ENCODE measurements at places on chromosomes 5 and 9.

DNA sequence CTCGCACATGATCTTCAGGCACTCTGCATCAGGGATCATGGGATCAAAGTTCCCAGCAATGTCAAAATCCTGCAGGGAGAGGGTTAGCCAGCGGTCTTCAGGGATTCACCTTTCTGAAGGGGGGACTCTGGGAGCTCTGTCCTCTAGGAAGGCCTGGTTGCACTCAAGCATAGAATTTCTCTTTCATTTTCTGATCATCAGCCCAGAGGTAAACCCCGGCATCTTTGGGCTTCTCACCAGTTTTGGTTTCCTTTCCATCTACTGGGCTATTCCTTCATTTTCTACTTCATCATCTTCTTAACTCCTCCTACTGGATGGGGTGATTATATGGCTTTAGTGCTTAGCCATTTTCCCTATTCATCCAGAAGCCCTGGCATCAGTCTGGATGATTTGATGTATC, 4.6 kb upstream of the DND1 start:
- no peak for DNase-seq

- DNase-seq = no peak
Measured at GRCh38 chr5:1757511-1757910, 42.1 kb downstream of the MRPL36 start.

DNA sequence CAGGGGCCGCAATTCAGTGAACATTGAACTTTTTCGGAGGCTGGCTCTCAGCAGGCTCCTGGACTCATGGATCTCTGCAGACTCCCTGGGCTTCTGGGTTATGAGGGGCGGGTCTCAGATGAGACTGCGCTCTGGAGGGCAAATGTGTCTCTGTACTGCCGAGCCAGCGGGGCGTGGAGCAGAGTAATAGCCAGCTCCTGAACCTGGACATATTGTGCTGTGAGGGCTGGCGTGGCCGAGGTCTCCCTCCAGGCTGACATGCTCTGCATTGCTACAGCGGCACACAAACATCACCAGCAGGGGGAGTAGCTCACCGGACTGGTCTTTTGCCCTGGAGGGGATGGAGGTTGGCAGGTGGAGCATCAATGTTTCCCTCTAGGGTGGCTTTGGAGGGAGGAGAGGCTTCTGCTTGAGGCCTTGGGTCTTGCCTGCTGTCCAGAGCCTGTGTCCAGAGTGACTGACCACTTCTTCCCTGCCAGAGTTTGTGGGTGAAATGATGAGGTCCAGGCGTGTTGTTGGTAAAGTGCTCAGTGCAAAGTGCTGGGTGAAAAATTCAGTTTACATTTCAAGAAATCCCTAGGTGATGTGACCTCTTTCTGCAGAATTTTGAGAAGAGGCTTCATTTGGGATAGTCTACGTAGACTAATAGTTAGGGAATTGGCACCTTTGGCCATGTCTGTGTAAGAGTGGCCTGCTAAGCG, 10.9 kb upstream of the GADD45G start:
- DNase-seq = no peak

DNA sequence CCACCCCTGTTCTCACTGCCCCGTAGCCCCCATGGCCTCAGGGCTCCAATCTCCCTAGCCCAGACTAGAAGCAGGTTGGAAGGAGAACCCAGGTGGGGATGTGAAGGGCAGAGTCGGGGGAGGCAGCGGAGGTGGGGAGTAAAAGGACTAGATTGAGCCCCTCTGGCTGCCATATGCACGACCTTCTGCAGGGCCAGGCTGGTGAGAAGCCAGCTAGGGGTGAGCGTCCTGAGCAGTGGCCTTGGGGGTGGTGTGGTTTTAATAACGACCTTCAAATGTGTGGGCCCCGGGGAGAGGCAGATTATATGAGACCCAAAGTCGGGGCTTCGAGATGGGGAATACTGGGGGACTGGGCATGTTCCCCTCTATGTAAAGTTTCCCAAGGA, 139.5 kb downstream of the C9orf50 start:
- no peak for DNase-seq

DNA sequence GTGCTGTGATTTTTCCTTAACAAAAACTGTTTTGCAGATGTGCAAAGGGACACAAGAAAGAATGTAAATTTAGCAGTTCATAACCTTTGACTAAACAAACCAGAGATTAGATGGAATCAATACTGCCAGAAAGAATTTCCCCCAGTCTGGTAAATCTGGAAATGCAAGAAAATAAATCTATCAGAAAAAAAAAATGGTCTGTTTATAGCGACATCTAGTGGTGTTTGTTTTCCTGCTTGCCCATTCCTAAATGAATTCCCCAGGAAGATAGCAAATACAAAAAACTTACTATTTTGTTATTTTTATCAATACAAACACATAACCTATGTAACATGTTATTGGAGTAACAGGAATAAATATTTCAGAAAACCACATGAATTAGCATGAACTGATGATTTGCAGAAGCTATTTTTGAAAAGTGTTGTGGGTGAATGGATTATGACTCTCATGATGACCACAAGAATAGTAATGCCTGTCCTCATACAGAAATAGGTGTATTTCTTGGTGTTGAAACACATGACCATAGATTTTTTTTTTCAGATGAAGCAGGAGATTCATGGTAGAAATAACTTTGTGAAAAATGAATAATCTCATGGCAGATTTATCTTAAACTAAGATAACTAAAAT, 1703.8 kb downstream of the MAT2B start:
- DNase-seq = no peak

DNA sequence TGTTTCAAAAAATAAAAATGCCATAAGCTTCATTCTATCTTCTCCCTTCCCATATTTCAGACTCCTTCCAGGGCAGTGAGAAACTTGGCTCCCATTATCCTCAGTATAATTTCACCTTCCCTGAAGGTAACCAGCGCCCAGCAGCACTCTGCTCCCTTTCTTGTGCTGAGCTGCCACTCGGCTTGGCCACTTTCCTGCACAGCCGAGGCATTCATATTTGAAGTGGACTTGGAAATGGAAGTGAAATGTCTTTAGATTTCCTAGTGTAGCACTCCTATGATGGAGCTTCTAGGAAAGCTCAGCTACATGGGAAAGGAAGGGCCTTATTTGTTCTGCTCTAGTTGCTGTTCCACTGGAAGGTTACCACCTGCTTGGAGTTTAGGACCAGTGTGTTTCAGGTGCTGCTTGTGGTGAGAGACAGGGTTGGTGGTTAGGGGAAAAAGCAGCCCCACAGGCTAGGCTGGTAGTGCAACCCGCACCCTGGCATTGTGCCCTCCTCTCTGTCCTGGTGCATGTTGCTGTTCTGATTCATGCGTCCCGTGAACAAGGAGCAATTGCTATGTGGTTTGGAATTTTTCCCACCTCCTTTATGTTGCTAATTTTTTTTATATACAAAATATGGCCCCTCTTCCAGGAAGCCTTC, 53.8 kb downstream of the RAD23B start:
- DNase-seq = no peak

GRCh38 chr5:136814619-136815378, 449.5 kb upstream of the TRPC7 start:
- no peak for DNase-seq

DNA sequence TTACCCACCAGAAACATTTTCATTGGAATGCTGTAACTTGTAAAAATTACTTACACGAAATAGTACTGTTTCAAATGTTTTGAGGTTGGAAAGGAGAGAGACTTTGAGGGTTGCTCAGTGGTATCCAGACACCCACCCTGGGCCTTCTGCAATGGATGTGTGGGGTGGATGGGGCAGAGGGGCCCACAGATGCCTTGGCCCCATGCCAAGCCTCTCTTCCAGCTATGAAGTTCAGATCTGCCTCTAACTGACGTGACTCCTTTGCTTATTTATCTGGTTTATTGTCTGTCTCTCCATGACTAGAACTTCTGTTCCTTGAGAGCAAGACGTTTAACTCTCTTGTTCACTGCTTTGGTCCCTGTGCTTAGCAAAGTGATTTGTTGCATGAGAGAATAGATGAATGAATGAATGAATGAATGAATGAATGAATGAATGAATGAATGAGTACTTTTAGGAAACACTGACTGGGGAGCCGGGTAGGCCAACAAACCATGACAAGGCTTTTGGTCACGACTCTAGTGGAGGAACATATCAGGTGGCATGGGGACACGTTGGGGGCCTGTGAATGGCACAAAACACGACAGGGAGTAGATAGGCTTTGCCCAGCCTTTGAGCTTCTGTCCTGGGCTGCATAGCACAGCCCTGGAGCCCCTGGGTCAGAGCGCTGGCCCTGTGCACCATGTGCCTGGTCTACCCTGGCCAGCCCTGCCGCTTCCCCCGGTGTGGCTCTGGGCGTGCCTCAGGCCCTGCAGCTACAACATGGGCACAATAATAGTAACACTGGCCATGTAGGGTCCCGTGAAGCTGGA, 31.8 kb downstream of the AK8 start:
- DNase-seq = no peak

DNA sequence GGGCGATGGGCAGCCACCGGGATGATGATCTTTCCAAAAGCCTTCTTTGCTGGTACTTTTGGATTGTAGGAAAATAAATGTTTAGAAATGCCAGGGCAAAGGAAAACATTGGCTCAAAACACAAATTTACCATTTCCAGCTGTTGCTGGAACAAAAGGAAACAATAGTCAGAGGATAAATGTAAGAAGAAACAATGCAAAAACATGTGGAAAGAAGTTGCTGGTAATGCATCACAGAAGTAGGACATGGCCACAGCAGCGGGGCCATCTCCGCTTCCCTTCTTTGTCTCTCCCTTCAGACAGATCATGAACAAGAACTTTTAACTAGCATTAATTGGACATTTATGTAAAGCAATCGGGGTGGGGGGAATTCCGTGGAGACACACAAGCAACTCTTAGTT, 184.5 kb downstream of the EBF1 start:
- no peak for DNase-seq

DNA sequence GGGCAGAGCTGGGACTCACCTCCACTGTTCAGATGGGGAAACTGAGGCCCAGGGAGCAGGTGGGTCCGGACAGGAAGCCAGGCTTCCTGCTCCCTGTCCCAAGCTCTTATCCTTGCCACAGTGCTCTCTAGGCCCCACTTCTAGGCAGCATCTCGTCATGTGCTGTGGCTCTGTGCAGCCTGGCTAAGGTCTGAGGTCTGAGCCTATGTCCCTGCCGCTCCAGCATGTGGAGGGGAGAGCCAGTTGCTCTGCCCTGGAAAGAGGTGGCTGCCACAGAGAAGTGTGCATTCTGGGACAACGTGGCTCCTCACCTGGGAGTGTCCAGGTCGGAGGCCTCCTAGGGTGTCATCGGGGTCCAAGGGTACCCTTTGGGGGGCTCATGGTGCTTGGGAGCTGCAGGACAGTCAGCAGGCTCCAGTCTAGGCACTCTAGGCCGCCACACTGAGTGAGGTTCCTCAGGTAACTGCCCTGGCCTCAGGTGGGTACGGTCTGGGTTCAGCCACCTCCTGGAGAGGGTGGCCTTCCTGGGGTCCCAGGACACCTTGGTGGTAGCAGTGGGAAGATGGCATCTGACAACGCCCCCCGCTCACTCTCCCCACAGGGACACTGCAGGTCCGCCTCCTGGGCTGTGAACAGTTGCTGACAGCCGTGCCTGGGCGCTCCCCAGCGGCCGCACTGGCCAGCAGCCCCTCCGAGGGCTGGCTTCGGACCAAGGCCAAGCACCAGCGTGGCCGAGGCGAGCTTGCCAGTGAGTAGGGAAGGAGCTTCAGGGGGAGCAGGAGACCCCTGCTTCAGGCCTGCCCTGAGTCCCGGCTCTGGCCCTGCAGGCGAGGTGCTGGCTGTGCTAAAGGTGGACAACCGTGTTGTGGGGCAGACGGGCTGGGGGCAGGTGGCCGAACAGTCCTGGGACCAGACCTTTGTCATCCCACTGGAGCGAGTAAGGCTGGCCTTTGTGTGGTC, 10.4 kb downstream of the PKN3 start:
- no peak for DNase-seq

- no peak for DNase-seq
Measured at GRCh38 chr9:105103776-105104175, 140.7 kb upstream of the SLC44A1 start.

GRCh38 chr9:32906213-32906612, 95.2 kb downstream of the APTX start:
- DNase-seq = no peak

- DNase-seq = peak; percentile 11
Measured at GRCh38 chr5:174751154-174752000, 27.0 kb downstream of the MSX2 start.

- no peak for DNase-seq
Measured at GRCh38 chr5:156667616-156668015, 182.5 kb upstream of the PPP1R2B start.

GRCh38 chr5:22541037-22541436, 312.1 kb downstream of the CDH12 start:
- peak; percentile 99 for DNase-seq

GRCh38 chr5:139763280-139763929, 32.2 kb upstream of the PSD2 start:
- DNase-seq = no peak

DNA sequence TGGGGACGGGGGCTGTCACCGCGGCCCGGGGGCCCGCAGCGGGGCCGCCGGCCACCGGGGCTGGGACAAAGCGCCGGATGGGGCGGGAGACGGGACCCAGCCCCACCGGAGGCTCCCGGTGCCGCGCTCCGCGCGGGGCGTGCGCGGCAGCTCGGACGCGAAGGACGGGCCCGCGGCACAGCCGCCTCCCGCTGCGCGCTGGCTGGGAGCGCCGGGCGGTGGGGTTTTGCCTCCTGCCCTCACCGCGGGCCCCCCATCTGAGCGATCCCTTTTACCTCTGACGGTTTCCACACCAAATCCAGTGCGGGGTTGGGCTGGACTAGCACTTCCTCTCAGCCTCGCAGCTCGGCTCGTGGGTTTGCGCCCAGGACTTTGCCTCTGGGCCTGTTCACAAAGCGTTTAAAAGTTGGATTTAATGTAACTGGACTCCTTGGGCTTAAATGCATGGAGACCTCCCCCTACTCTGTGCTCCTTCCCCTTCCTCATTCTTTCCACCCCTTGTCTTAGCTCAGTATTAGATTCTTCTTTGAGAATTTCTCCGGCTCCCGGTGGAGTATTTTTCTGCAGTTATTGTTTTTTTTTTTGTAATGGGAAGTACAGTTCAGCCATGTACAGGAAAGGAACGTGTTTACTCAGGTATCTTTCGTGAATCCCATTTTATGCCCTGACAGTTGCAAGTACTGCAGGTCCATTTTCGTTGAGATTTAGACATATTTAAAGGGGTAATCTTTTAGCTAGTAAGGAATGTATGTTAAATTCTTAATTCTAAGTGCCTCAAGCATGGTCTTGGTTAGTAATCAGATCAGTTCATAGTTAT, 691 bp downstream of the FCHO2 start:
- no peak for DNase-seq

DNA sequence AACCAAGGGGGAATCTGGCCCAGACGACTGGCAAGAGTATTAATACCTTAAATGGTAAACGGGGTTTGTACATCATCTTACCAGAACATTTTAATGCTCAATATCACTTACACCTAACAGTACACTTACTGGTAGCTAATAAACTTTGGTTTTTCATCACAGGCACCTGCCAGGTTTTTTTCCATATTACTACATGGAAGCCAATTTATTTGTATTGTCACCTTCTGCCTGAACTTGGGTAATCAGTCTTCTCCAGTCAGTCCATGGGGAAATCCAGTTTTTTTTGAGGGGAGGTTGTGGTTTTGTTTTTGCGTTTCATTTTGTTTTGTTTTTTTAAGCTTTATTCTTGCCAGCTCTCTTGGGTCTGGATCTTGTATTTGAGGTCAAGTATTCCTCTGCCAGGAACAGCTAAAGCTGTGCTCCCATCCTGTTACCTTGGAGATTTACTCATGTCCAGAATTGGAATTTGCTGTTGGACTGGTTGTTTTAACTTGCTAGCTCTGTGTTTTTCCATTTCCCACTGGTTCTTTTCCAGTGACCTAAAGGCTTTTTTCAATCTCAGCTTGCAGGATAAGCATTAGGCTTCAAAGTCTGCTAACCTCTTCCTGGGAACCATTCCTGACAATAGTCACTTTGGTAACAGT, 11.1 kb upstream of the NADK2 start:
- no peak for DNase-seq

GRCh38 chr9:122226758-122227574, 1.8 kb downstream of the LHX6 start:
- no peak for DNase-seq
